ENCODE measurements at places on chromosomes 2 and 18.
A peak's percentile ranks its signal among the peaks of the same experiment; 100 is the strongest.

DNA sequence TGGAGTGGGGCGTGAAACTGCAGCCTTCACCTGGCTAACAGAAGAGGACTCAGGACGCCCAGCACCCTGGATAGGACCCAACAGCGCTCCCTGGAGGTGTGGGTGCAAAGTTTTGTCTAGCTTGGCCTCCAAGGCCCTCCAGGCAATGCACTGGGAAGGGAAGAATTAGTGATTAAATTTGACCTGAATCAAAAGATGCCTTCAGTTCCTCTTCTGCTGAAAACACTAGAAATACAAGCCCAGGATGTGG lies 779 bp upstream of the TRIB2 start:
- no peak for DNase-seq

GRCh38 chr2:178277741-178278197 lies 83.5 kb downstream of the OSBPL6 start:
- no peak for DNase-seq

GRCh38 chr18:48948112-48949049 lies 2.4 kb downstream of the SMAD7 start:
- DNase-seq: no peak

DNA sequence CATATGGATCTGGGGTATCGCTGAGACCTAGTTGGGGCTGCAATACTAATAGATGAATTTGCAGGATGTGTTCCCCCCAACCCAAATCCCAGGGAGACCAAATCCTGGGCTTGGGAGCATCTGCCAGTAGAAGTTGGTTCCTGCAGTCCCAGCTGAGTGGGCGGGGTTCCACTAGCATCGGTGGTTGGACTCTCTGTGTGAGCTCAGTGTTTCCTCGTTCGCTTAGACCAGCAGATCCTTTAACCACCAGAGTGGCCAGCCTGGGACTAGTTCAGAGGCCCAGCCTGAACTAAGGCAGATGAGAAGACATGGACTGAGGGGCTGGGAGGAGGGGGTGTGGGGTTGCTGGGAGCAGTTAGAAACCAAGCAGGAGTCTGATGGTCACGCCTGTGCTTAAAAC lies 40.7 kb downstream of the PCARE start:
- no peak for DNase-seq

DNA sequence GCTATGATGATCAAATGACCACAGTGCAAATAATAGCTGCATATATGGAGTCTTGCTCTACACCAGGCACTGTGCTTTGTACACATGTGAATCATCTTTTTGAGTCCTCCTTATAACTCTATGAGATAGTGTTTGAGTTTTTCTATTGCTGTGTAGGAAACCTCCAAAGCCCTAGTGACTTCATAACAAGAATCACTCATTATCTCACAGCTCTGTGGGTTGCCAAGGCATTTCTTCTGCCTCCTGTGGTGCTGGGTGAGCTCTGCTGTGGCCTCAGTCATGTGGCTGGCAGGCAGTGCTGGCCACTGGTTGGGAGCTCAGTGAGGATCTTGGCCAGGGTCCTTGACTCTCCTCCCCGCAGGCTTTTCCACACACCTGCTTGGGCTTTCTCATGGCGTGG lies 153.4 kb downstream of the CAPN13 start:
- no peak for DNase-seq

GRCh38 chr2:232418466-232419244 lies 12.0 kb downstream of the ALPG start:
- no peak for DNase-seq

DNA sequence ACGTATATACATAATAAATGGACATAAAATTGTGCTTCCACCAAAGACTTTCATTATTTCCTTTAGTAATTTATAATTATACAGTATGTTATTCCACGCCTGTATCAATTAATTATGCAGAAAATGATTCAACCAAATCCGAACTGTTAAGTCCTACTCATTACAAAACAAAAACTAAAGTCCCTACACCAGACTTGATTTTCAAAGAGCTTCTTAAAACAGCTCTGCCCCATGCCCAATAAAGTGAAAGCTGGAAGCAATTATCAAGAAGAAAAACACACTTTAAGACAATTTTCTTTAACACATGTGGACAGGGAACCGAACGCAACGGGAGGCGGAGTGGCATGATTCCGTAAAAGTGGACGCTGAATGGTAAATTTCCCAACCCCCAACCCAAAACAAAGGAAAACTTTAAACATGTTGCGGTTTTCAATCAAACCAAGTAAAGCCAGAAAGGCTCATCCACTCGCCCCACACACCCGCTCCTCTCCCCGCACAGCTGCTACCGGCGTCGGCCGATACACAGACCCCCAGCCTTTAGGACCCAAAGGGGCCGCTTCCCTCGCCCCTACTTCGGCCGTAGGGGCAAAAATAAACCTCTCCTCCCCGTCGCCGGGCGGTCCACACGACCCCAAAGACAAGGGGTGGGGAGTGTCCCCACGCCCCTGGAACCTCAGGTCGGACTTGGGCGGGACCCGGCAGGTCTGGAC lies 705 bp downstream of the YES1 start:
- no peak for DNase-seq

GRCh38 chr18:32707147-32707546 lies 65.7 kb downstream of the KLHL14 start:
- no peak for DNase-seq

DNA sequence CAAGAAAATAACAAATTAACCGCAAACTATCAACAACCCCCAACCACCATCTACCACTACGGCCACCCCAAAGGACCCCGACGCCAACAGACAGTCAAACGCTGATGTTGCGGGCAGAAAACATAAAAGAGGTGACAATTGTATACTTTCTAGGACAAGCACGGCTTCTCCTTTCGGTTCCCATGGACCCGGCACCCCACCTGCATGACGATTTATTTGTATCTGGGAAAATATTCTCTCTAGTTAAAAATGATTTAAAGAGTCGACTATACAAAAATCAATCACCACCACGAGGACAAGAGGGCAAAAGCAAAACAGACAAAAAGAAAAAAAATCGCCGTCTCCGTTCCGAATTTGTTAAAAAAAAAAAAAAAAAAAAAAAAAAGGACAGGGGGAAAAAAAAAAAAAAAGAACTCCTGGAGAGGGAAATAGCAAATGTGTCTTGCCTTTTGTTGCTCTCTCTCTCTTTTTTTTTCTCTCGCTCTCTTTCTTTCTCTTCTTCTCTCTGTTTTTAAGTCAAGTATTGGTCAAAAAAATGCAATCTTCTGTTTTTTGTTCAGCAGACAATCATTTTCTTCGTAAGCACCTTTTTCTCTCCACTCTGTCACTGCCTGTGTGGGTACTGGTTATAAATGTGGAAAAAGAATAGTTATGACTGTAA lies 3.6 kb downstream of the SIX3 start:
- no peak for DNase-seq

GRCh38 chr18:70384181-70384790 lies 95.4 kb downstream of the SOCS6 start:
- no peak for DNase-seq

DNA sequence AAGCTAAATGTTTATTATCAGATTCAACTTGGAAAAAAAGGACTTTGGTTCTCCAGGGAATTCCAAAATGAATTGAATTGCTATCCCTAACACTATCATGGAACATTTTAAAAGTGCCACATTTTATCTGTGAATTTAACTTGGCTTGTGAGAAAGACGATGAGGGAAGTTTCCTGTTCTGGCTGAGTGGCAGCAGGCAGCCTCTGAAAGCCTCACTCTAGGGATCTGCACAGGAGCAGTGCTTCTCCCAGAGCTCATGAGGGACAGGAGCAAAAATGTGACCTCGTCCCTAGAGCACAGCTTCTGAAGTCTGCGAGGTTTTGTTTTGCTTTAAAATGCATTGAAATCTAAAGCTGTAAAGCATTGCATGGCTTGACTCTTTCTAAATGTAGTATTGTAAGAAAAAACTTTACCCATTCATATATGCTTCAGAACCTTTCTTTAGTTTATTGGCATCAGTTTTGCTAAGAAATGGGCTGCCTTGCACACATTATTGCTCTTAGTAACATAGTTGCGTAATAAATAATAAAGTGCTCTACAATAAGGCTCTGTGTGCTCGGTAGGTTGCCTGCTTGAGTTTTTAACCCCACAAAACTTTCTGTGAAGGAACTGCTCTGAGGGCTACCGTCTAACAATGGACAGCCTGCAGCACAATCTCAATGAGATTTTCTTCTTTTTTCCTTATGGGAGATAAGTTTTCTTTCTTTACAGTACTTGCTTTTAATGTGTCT lies 136.2 kb upstream of the CDCA7 start:
- DNase-seq: no peak

DNA sequence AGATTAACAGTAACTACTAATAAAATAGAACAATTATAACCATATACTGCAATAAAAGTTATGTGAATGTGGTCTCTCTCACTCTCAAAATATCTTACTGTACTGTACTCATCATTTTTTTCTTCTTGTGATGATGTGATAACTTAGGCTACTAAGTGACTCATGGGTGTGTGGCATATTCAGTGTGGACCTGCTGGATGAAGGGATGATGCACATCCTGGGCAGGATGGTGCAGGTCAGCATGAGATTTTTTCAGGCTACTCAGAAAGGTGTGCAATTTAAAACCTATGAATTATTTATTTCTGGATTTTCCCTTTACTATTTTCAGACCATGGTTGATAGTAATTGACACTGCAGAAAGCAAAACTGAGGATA lies 90.7 kb downstream of the NCKAP5 start:
- no peak for DNase-seq

- no peak for DNase-seq
These were observed 43.0 kb downstream of the MALT1 start for GRCh38 chr18:58714259-58714658.

DNA sequence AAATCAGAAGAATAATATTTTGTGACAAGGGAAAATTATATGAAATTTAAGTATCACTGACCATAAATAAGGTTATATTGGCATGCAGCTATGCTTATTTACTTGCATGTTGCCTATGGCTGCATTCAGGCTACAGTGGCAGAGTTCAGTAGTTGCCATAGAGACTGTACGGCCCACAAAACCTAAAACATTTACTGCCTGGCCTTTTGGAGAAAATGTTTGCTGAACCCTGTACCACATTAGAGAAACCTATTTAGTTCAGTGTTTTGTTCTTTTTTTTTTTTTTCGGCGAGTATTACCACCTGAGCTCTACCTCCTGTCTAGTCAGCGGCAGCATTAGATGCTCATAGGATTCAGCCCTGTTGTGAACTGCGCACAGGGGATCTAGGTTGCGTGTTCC lies 163.7 kb downstream of the MCFD2 start:
- no peak for DNase-seq

GRCh38 chr18:22483407-22483806 lies 65.7 kb upstream of the CTAGE1 start:
- DNase-seq: no peak

- DNase-seq: no peak
These were observed 159.8 kb downstream of the KLHL29 start for GRCh38 chr2:23544589-23545295.

GRCh38 chr2:171013851-171014250 lies 84.8 kb downstream of the GORASP2 start:
- no peak for DNase-seq

GRCh38 chr2:186590759-186591505 lies 1.1 kb downstream of the ITGAV start:
- no peak for DNase-seq

DNA sequence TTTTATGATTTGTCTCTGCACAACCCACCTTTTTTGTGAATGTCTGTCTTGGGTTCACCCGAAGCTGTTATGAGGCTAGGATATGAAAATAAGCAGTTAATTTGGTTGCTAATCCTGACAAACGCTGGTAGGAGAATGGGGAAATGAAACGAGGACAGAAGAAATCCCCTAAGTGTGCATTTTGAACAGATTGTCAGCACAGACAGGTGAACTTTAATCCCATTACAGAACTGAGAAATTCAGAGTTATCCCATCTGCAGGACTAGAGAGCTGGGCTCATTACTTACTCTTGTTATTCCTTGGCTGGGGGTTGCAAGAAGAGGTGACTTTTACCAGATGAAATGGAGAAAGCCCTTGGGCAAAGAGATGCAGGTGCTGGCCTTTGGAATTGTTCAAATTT lies 123.3 kb upstream of the NYAP2 start:
- peak; percentile 77 for DNase-seq

DNA sequence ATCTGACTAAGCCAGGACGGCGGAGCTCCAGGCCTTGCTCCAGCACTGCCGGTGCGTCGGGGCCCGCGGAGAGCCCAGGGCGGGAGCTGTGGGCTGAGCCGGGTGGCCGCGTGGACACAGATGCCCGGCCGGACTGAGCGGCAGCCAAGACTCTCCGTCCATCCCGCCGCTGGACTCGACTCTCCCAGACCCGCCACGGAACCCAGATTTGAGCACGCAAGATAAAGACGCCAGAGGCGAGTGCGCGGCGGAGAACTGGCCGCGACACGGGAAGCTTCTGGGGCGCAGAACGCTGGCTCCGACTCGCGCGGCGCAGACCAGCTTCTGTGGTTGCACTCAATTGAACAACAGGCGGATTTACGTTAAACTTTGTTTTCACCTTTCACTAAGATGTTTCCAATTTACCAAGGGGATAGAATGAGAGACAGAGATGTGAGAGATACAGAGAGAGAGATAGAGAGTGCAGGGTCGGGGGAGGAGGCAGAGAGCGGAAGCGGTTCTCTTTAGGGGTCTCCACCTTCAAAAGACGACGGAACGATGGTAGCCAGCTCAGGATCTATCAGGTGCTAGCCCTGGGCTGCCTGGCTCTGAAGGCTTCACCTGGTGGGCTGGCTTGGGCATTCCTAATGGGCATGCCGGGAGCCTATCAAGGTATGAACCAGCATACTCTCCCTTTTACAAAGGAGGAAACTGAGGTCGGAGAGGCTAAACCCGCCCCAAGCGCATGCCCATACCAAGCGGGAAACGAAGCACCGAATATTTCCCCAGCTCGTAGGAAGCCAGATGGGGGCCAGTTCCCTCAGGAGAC lies 10.4 kb upstream of the EN1 start:
- no peak for DNase-seq

DNA sequence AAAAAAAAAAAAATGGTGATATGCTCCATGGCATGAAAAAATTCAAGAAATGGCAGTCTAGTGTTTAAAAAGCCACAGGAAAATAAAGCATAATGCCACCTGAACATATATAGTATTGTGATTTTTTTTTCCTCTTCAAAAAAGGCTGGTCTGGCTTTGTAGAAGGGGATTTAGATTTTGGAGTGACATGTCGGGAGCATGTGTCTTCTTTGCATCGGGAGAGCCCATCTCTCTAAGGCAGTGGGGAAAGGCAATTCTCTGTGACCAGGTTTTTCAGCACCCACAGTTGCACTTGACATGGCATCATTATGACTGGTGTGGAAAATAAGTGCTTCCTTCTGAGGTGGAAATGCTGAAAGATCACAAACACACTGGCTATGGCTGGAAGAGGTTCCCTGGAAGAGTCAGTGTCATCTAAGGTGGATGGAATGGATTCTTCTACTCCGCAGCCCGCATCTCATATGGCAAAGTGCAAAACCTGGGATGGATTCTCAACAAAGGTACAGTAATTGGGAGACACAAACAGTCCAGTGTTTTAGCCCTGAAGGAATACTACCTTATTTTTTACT lies 172.5 kb downstream of the AGAP1 start:
- DNase-seq: no peak

GRCh38 chr2:43269074-43269572 lies 42.7 kb upstream of the ZFP36L2 start:
- DNase-seq: no peak

DNA sequence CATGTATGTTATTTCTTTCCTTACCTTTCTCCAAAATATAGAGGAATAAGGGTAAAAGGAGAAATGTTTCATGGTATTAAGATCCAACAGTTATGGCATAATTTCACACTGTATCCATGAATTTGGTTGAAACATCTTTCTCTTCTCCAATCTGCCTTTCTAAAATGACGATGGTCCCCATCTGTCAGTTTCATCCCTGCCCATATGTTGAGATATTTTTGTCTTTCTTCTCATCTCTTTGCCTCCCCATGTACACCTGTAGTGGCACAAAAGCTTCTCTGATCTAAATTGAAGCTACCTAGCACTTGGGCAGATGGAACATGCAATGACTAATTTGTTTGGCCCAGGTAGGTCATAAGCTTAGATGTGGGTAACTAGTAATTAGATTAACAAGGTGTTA lies 90.7 kb upstream of the LRRTM1 start:
- no peak for DNase-seq
